ENCODE measurements at places on chromosomes 11 and 22.
A peak's percentile ranks its signal among the peaks of the same experiment; 100 is the strongest.

DNA sequence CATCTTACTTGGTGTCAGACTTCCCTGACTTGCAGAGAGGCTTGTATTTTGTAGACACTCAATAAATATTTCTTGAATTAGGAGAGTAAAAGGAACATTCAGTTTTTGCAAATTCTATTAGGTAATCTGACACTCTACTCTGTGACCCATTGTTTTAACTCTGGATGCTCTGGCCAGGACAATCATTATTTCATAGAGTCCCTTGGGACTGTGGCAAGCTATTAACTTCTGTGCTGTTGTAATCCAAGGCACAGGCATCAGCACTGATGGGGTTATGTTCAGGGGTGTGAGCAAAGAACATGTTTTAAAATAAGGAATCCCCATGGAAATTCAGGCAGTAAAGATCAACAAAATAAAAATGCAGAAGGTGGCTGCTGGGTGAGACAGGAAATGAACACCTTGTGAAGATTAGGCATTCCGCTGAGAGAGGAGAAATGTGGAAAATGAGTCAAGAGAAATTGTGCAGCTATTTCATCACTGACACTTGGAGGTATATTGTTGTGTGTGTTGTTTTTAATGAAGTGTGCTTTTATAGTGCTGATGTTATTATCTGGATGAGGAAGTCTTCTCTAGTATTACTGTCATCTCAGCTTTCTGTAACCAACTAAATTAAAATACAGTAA, 175.2 kb downstream of the WNT11 start:
- no peak for DNase-seq

GRCh38 chr11:85423316-85423715, 203.8 kb downstream of the DLG2 start:
- DNase-seq: no peak

DNA sequence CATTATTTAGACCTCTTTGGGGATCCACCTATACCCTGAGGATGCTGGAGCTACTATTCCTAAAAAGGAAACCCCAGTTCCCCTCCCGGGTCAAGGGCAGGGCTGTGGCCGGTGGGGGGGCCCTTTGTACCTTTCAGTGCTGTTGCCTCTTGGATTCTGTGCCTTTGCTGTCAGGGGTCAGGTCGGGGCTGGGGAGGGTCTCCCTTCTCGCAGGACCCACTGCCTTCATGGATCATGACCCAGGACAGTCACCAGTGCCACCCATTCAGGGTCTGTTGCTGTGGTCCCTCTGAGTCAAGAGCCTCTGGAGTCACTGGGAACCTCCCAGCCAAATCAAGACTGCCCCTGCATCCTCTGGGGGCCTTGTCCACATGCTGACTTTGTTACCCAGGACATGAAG, 78.1 kb upstream of the CCND1 start:
- no peak for DNase-seq

DNA sequence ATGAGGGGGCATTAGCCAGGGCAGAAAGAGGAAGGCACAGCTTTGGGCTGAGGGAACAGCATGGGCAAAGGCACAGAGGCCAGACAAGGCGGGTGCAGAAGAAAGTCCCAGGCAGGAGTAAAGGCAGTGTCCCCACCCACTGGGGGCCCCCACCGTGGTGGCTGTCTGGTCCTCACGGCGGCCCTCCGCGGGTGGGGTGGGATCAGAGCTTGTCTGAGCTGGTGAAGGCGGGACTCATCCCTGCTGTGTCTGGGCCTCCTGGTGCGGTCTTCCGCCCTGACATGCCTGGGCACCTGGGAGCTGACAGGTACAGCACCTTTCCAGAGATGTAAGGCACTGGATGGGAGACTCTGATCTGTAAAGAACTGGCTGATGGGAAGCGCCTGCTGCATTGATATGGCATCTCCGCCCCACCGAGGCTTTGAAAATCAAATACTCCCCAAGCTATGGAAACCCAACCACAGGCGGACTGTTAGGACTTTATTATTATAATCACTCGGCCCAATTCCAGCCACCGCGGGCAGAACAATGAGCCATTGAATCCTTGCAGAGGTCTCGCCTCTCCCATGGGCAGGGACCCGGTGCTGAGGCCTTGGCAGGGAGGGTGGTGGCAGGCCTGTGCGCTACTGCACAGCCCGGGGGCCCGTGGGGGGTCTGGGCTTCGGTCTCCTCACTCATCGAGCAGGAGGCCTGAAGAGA, 14.2 kb upstream of the GNB1L start:
- peak; percentile 6 for DNase-seq

GRCh38 chr11:20156876-20157613, 3.2 kb downstream of the DBX1 start:
- DNase-seq: no peak

- no peak for DNase-seq
These were observed 35.0 kb upstream of the OR6M1 start for GRCh38 chr11:123841174-123841573.

GRCh38 chr11:39149214-39149613, 2310.2 kb downstream of the LRRC4C start:
- no peak for DNase-seq

GRCh38 chr11:118939953-118940598, 14.3 kb upstream of the BCL9L start:
- peak; percentile 89 for DNase-seq

GRCh38 chr22:27242917-27243589, 558.5 kb downstream of the MN1 start:
- no peak for DNase-seq

GRCh38 chr11:124633355-124633754, 10.7 kb downstream of the TBRG1 start:
- DNase-seq: no peak

- no peak for DNase-seq
These were observed 363.3 kb upstream of the CCDC90B start for GRCh38 chr11:83649528-83649855.

DNA sequence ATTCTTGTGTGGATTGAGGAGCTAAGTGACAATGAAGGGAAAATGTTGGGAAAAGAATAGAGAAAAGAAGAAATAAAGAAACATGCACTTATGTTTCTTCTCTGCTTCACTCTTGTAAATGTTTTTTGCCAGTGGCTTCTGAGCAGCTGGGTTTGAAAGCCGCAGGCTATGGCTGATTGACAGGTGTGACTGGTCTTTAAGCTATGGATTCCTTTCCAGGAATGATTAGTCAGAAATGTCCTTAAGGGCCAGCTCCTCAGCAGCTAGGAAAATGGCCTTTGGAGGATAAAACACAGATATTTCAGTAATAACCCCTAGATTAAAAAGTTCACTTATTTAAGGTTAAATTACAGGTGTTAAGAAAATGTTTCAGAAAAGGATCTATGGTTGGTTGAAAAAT, 6.5 kb upstream of the USP28 start:
- DNase-seq: no peak

GRCh38 chr22:30270832-30271231, 4.2 kb upstream of the OSM start:
- no peak for DNase-seq

DNA sequence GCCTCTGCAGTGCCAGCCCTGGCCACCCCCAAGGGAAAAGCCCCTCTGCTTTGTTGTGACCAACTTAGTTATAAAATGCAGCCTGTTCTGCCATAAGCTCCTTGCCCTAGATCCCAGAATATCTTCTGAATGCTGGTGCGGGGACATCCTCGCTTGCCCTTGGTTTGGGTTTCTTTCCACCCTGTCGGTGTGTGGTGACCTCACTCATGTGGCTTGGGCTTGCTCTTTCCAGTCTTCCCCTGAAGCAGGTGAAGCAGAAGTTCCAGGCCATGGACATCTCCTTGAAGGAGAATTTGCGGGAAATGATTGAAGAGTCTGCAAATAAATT, 16.7 kb downstream of the CLDN5 start:
- no peak for DNase-seq

DNA sequence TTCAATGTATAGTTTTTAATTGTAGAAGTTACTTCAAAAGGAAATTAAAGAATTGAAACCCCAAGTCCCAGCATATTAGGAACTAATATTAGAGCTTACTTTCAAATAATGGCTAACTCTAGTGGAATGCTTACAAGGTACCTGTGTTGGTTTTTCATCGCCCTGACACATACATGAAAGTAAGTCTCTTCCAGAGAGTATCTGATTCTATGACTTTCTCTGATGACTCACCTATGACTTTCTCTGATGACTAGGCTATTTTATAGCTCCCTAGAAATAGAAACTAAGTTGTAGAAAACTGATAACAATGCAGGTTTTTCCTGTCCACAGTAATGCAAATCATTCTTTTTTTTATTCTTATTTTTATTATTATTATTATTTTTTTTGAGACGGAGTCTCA, 33.6 kb upstream of the MMP7 start:
- DNase-seq: no peak

GRCh38 chr11:102874852-102875251, at the start of gene MMP12:
Gene MMP12, minus strand, starts transcription at chr11:102874982. Its CDS starts 45 bp downstream, at chr11:102874937.
- no peak for DNase-seq

GRCh38 chr11:108559340-108559739, 34.2 kb downstream of the EXPH5 start:
- no peak for DNase-seq

DNA sequence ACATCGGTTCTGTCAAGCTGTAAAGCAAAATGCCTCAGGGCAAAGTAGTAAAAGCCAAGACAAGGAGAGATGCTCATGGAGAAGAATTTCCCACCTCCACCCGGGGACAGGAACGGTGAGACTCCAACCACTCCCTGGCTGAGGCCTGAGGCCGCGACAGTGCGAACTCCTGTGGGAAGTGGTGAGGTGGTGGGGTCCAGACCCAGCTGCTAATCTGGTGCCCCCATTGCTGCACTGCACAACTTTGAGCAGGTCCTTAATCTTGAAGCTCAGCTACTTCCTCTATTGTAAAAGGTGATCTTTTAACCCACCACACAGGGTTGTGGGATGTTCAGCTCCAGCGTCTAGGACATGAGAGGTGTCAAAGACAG, 83.9 kb downstream of the ZC3H12C start:
- no peak for DNase-seq

- DNase-seq: no peak
These were observed 76.0 kb downstream of the MRTFA start for GRCh38 chr22:40560551-40560950.
